Stimulated activated CD4-positive, alpha-beta T cell treated with anti-CD3 and anti-CD28 coated beads, Interleukin-1b, Interleukin-23, amount 100 ng/mL, for 24 hours (primary cell): ENCODE measurements at places on chromosomes 16 and 17.

GRCh38 chr16:6884002-6884401 is 448.6 kb upstream of the RBFOX1 start:
- no peak for DNase-seq

DNA sequence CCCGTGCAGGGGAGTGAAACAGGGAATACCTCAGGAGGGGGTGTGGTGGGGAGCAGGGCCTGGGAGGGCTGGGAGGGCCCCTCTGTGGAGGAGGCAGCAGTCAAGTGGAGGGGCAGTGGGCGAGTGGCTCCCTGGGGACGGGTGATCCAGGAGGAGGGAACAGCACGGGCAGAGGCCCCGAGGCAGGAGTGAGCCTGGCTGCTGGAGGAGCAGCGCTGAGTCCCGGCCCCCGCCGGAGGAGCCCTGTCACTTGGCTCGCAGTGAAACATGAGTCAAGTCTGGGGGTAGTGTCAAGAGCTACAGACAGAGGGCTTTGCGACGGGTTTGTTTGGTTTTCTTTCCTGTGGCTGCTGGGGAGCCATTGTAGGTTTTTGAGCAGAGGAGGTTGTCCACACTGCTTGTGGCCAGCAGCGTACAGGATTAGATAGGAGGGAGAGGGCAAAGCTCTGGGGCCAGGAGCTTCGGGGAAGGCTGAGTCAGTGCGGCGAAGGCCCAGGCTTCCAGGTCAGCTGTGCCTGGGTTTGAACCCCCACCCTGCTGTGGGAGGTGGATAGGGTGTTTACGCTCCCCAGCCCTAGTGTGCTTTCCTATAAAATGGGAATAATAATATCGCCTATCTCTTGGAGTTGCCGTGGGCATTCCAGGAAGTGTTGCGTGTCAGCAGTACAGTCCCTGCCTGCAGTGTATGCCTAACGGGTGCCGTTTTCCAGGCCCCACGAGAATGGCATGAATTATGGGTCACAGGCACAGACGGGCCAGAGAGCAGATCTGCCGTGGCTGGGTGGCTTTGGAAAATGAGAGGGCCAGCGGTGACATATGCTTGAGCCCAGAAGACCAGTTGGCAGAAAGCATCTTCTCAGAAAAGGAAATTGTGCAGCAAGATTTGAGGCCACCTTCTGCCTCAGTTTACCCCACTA is 115.9 kb upstream of the CIBAR2 start:
- no peak for DNase-seq

DNA sequence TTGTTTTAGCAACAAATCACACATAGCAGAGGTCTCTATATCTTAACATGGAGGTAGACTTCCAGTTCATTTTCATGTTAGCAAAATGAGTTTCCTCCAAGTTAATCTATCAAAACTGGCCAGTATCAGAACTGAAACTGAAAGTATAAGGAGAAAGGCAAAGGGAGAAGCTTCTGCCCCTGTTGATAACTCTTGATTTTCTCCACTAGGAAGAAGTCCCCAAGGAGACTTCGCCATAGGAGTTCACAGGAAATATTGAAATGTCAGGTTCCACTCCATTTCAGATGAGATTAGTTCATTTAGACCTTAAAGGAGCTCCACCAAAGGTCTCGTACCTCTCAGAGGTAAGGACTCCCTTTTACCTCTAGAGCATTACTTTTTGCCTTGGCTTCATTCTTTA is 1.2 kb upstream of the OGFOD3 start:
- DNase-seq, result no peak

GRCh38 chr16:25925421-25925820 is 233.7 kb downstream of the HS3ST4 start:
- no peak for DNase-seq

DNA sequence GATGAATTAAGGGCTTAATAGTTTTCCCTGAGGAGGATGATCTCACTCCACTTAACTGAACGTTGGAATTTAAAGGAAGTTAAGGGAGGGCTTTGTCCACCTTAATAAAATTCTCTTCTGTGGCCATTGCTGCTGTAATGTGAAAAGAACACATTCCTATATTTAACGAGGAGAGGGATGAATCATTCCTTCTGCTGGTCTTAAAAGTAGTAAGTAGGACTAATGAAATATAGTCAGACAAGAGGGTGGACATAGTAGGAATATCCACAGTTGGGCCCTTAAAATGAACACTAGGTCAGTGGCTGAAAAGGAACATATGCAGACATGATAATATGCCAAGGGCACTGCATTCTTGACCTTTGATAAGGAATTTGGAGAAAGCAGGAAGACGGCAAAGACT is 405.6 kb downstream of the PMP22 start:
- no peak for DNase-seq

DNA sequence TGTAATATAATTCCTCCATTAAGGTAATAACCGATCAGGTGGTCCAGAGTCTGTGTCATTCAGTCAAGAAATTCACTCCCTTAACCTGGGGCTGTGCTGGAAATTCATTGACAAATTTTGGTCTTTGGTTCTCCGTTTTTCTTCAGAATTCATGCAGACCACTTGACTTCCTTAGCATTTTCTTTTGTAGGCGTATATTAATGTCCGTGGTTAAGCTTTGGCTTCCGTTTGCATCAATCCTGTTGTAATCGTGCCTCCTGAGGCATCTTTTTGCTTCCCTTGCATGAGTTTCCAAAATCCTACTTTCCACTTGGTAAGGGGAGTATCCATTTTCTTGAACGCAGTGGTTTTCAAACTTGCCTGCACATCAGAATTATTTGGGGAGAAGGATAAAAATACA is 9.0 kb downstream of the LRRC37B start:
- no peak for DNase-seq

DNA sequence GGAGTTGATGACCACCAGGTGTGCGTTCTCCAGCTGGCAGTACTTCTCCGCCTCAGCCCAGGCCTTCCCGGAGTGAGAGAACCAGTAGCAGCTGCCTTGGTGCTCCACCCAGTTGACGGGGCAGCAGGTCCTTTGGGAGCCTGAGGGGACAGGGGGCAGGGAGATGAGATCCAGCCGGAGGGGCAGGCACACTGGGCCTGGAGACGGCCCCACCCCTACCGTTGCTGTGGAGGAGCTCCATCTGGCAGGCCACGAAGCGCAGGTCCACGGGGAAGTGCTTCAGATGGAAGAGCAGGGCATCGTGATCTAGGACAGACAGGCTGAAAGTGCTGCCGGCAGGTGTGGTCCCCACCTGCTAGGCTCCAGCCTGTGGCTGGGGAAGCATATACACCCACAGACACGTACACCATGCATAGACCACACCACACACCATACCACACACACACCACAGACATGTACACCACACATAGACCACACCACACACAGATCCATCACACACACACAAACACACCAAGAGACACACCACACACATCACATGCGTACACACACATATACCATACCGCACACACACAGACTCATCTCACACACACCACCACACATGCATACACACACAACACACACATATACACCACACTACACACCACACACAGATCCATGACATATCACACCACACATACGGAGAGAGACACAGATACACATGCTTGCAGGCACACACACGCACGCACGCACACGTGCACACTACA is 7.4 kb downstream of the ASGR2 start:
- DNase-seq, result no peak

DNA sequence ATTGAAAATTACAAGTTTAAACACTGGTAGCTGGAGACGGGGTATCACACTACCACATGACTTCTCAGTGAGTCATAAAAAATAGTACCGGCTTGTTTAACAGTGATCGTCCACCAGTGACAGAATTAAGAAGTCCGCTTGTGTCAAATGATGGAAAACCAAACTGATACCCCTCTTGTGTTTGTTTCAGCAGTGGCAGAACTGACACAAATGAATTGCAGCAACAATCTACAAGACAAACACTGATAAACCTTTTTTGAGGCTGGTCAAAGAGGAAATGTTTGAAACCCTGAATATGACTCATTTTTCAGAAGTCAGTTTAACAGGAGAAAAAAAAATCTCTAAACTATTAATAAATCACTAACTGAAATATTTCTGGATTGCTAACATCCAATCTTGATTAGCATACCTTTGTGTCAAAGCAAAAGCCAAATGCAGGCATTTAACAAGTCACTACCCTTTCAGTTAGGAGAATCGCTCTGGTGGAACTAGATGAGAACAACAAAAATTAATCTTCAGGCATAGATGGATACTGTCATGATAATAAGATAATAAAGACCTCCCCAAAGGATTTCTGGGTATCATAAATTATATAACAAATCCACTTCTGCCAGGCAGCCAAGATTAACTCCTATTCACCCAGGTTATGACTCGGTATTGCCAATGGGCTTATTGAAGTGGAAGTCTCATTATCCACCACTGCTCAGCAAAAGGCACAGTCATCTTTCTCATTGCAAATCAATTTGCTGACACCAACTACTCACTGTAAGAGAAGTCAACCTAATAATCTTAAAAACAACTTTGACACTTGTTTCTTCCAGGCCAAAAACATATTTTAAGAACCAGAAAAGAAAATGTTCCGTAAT is 20.8 kb downstream of the DCUN1D3 start:
- DNase-seq, result no peak

DNA sequence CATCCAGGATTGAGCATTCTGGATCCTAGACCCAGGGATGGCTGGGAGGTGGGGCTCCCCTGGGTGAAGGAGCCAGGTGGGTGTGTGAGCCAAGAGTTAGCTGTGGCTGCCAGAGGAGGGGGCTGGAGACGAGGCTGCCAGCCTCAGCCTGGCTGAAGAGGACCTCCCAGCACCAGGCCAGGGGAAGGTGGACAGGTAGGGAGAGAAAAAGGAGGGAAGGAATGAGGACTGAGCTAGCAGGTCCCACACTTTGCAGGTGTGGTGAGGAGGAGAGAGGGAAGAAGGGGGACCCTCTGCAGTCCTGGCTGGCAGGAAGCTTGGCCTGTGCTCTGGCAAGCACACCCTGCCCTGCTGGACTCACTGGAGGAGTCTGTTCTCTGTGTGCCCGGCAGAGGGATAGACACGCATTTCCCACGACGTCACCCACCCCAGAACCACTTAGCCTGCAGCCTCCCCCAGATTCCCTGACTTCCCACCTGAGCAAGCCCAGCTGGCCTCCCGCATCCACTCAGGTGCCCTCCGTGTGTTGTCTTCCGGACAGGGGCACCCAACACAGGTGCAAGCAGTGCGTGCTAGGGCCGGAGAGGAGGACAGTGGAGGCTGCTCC is 42.0 kb downstream of the SOCS3 start:
- no peak for DNase-seq

DNA sequence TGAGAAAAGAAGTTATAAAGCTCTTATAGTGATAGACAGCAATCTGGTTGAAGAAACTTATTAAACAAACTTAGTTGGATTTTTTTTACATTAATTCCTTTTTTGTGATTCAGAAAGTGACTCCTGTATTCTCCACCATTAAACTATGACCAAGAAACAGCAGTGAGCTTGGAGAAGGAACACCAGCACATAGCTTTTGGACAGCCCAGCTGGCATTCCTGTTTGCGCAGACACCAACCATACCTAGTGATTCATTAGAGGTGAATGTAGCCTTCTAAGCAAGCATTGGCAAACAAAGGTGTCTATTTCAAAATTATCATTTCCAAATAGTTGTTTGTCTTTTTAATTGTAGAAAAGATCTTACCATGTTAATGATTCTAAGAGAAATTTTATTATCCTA is 94.4 kb downstream of the STXBP4 start:
- DNase-seq, result no peak
